ENCODE measurements at places on chromosomes 2 and 18.

- no peak for DNase-seq
Measured at GRCh38 chr2:113965644-113966043, 75.8 kb downstream of the ACTR3 start.

GRCh38 chr2:9140645-9141044, 66.0 kb upstream of the ASAP2 start:
- DNase-seq = no peak

- DNase-seq = no peak
Measured at GRCh38 chr2:238898534-238899281, 50.8 kb downstream of the TWIST2 start.

GRCh38 chr2:5373200-5373599, 319.0 kb upstream of the SOX11 start:
- peak; percentile 16 for DNase-seq

GRCh38 chr2:107530046-107530445, 296.6 kb upstream of the RGPD4 start:
- no peak for DNase-seq

- no peak for DNase-seq
Measured at GRCh38 chr2:151042964-151043363, 218.7 kb downstream of the RBM43 start.

DNA sequence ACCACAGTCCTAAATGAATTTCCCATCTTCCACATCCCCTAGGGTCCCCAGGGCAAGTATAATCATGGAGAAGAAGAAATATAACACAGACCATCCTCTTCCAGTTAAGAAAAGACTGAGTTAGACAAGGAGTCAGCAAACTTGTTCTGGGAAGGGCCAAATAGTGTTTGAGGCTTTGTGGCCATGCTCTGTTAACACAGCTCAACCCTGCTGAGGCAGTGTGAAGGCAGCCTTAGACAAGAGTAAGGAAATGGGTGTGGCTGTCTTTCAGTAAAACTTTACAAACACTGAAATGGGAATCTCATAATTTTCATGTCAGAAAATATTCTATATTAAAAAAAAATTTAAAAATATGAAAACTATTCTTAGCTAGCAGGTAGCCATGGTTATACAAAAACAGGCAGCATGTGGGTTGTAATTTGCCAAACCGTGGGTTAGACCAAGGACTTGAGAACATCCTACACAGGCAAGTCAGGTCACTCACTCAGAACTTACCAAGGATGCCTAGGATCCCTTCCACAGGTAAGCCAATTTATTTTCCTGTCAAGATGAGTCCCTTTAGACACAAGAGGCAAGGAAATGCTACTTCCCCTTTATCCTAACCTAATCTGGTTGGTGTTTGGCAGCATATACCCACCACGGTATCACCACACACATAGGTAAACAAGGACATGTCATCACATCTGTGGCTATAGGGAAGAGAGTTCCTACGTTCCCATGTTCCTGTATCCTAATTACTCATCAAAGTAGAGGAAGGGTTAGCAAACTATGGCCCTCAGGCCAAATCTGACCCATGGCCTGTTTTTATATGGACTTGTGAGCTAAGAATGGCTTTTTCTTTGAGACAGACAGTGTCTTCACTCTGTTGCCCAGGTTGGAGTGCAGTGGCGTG, 31.9 kb downstream of the C2orf74 start:
- no peak for DNase-seq

All from urothelium cell line (cell line).